ENCODE measurements at places on chromosomes 3 and 15.

- peak; percentile 11 for DNase-seq
Observed at GRCh38 chr3:30331519-30331918, 274.9 kb upstream of the TGFBR2 start.

GRCh38 chr3:9765865-9766264, 3.9 kb downstream of the CAMK1 start:
- no peak for DNase-seq

GRCh38 chr3:193655831-193656433, 62.9 kb downstream of the OPA1 start:
- DNase-seq: no peak

DNA sequence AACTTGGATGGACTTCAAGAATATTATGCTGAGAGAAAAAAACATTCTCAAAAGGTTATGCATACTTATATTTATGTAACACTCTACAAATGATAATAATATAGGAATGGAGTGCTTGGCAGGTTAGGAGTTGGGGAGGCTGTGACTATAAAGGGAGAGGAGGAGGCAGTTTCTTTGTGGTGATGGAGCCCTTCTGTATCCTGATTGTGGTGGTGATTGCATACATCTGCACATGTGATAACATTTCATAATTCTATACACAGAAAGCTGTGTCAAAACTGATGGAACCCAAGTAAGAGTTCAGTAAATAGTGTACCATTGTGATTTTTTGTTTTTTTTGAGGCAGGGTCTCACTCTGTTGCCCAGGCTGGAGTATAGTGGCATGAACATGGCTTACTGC, 31.7 kb upstream of the FAM3D start:
- DNase-seq: no peak

DNA sequence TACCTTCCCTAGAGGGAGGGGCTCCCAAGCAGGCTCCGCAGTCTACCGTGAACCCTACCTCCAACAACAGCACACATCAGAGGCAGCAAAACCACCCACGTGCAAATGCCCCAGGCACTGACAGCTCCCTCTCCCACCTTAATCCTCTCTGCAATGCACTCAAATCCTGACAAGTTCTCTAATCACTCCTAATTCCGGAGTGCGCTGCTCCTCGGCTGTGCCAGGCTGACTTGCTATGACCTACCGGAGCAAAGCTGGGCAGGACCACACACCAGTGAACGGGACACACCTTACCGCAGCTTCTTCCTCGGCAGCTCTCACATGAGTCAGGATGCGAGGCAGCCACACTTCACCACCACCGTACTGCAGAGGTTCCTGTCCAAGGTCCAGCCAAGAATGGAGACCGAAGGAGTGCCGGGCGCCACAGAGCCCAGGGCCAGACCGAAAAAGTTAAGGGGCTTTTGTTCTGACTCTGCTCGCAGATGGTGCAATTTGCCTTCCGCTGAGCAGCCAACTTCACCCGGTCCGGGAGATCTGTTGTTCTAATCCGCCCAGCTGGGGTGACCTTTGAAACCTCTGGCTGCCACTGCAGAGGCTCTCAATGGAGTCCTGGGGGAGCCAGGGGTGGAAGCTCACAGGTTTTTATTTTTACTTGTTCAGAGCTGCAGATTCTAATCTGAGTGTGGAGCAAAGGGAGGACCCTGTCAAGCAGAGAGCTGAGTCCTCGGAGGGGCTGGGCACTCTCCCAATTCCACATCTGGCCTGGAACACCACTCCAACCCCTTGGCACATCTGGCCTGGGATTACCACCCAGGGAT, 84.4 kb downstream of the MYLK start:
- no peak for DNase-seq

DNA sequence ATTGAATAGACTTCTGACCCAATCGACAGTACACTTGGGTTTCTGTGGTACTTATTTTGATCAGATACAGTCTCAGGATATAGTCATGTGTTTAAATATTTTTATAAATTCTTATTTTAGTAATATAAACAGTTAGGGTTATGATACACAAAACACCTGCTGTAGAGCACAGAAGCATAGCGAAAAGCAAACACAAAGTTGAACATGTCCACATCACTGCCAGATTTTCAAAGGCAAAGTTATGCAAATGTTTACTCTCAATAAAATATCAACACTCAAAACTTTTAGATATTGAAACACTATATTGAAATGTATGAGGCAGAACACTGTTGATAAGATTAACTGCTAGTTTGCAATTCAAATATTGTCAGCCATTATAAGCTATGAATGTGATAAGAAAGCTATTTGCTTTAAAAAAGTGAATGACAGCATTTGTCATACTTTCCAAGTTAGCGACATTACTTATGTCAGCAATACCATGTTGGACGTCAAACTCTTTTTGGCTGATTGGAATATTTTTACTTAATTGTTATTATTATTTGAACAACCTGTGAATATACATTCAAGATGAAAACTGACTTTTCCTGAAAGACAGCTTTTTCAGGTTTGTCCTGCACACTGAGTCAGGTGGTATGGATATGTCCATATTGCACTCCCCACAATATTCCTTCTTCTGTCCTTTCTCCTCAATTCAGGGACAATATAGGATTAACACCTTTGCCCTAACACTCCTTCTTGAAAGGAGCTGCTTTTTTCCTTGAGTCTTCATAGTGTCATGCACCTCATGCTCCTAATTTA, 367.1 kb downstream of the EPHA3 start:
- no peak for DNase-seq

GRCh38 chr3:177852001-177852807, 654.9 kb upstream of the TBL1XR1 start:
- DNase-seq: no peak

DNA sequence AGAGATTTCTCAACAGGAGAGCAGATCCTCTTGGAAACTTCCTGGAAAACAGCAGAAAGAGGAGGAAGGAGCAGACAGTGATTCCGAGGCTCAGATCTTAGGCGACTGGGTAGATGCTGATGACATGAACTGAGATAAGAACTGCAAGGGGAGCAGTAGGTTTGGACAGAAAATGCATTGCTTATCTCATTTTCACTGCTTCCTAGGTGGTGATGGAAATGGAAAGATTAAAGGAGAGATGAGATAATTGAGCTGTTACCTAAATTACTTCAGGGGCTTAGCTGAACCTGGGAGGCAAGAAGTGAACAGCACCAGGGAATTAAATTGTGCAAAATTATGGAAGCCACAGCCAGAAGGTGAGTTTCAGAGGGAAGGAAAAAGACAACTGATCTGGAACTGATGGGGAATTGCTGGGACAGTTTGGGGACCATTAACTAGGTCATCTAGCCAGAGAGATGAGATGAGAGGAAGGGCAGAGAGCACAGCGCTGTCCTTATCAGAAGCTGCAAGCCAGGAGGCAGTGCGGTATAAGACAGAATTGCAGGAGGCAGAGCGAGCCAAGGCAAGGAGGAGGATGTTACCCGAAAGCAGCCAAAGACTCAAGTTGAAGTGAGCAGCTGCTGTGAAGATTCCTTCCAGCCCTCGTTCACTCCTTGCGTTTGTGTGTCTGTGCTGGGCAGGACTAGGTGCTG, 140.4 kb downstream of the SRGAP3 start:
- DNase-seq: no peak

DNA sequence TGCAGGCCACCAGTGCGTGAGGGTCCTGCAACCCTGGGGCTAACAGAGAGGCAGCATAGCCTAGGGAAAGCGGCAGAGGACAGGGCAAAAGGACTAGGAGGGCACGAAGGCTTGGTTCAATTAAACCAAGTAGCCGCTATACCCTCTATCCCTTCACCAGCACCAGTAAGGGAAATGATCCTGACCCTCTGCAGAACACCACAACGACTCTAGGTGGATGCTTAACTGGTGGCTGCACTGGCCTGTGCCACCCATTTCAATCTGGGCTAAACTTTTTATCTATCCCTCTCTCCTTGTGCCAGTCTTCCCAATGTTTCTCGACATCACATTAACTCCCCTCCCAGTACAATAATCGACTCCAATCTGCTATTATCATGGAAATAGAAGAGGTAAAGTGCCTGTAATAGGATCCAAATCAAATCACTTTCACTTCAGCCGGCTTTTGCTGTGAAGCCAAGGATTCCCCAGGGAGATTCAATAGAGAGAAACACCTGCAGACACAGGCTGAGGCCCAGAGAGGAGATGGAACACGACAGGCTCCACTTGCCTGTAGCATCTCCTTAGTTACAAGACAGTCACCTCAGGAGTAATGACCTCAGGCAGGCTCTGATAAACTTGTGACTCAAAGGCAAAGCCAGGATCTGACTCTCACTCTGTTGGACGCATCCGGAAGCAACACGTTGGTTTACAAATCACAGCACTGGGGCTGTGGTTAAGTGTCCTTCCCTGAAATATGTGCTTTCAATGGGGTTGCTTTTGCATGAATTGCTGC, 791.6 kb upstream of the ARRDC4 start:
- DNase-seq: no peak

GRCh38 chr3:100008081-100008698, 106.1 kb downstream of the FILIP1L start:
- no peak for DNase-seq

- no peak for DNase-seq
Observed at GRCh38 chr15:58086491-58086890, 21.0 kb upstream of the ALDH1A2 start.

- peak; percentile 54 for DNase-seq
Observed at GRCh38 chr15:25859838-25860645, 3.1 kb downstream of the ATP10A start.

- no peak for DNase-seq
Observed at GRCh38 chr3:94089126-94089525, 26.3 kb downstream of the NSUN3 start.

DNA sequence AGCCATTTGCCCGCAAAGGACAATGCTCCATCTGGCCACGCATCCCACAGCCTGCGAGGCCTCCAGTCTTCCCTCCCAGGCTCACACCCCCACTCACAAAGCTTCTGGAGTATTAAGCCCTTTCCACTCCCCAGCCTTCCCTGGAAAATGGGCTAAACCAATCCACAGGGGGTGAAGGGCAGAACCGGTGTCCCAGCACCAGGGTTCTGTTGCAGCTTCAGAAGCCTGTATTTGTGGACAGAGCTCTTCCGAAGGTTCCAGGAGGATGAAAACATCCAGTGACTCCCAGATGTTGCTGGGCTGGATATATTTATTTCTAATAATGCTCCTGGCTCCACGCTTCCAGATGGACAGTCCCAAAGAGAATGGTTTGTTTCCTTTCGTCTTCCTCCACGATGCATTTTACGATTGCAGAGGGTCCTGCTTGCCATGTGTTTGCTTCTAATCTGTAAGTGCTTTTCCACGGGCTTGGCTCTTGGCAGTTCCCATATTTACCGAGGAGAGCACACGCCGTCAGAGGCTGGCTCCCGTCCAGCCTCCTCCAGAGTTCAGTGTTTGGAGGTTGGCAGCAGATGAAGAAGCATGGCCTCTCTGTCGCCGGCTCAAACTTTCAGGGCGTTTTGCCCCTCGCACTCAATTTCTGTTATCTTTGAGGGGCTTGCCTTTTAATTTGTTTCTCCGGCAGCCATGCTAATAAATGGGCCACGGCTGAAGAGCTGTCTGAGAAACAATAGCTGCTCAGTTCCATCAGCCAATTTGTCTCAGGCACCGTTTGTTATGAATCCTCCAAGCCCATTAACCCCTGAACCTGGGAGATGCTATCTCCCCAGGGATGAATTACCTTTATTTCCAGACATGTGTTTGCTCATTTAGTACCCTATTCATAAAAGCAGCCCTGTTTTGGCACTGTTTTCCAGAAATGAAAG, 367.9 kb upstream of the PROK2 start:
- DNase-seq: no peak

- no peak for DNase-seq
Observed at GRCh38 chr3:164683489-164683888, 394.8 kb downstream of the SI start.

- DNase-seq: no peak
Observed at GRCh38 chr15:39898317-39898716, 21.7 kb downstream of the GPR176 start.

DNA sequence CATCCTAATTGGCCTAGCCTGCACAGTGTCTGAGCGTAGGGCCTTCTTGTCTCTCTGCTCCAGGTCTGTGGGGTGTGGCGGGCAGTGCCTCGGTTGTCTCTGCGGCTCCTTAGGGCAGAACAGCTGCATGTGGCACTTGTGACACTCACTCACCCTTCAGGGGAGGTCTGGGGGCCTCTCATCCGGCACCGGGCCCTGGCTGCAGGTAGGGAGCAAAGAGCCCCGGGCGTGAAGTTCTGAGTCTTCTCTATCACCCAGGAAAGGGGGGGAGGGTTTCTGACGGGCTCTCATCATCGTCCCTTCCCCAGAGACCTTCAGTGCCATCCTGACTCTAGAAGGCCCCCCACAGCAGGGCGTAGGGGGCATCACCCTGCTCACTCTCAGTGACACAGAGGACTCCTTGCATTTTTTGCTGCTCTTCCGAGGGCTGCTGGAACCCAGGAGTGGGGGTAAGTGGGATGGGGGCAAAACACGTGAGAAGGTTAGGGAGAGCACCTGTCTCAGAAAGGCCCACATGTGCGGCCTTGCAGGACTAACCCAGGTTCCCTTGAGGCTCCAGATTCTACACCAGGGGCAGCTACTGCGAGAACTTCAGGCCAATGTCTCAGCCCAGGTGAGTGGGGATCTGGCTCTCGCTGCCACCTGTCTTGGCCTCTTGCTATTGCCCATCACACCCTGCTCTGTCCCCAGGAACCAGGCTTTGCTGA, 2.6 kb downstream of the CHRD start:
- DNase-seq: no peak

GRCh38 chr3:62255758-62256157, 117.6 kb downstream of the FEZF2 start:
- DNase-seq: no peak

DNA sequence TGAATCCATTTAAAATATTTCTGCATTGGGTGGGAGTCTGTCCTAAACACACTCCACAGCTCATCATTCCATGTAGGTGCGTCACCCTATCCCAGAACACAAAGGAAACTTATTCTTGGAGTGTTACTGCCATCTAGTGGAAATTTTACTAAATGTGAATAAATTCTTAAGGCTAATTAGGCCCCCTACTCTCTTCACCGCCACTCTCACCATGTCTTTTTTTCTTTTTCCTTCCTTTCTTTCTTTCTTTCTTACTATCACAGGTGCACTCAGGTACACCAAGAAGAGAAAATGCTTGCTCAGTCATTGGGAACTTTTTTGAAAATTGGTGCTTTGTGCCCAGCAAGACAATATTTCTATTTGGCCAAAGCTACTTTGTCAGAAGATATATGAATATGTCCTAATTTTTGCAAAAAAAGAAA, 26.4 kb upstream of the ATP8B4 start:
- no peak for DNase-seq

DNA sequence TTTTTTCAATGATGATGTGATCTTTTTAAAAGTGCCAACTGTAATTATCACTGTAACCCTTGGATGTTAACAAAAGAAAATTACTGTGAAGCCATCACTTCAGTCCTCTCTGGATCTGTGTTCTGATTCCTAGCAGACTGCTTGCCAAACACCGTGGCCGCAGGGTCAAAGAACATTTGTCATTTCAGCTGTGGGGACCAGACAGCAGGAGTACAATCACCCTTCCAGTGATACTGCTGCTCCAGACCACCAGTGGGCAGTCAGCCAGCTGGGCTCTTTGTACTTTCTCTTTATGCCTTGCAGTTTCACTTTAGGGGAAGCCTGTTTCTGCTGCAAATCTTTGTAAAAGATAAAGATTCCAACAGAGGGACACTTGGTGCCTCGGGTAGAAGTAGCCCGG, 770.0 kb downstream of the GRM7 start:
- DNase-seq: no peak

All from activated CD8-positive, alpha-beta T cell treated with anti-CD3 and anti-CD28 coated beads for 36 hours (primary cell).